Mucosa of gallbladder (tissue), 1 donor: ENCODE measurements at places on chromosomes 7 and 10. TPM values are rescaled to one million over a fixed set of nuclear protein-coding genes. Genes with fewer than 3 reads are reported as not detected.

DNA sequence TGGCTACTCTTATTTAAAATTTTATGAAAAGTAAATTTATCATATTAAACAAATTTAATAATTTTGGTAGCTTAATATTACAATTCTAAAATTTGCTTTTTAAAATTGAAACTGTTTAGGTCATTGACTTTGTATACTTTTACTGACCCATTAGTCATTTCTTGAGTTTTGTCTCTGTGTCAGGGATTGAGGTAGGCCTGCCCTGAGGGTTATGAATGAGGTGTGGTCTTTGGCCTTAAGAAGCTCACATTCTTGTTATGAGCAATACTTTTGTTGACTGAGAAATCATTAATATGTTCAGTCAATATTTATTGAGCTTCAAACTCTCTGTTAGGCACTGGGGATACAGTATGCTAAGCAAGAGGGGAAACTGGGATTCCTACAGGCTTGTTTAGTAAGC lies 47.0 kb upstream of the RPA3 start:
- no peak for DNase-seq

DNA sequence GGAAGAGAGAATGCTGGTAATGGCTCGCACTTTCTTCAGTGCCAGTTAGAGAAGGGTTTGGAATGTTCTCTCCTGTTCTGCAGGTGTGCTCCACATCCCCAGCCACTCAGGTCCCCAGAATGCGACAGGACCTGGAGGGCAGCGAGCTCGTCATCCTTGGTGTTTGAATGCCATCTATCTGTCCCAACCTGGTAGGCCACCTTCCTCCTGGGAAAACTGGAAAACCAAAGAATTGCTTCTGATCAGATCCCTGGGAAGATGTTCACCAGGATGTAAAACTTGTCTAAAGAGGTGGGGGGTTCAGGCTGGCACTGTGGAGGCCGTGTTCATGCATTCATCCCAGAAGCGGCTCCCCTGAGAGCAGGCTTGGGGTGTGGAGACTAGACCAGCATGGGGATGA lies 379.5 kb downstream of the GLRX3 start:
- no peak for DNase-seq

- no peak for DNase-seq
These were observed 21.5 kb upstream of the GHITM start for GRCh38 chr10:84117686-84118394.

- peak; percentile 31 for DNase-seq
These were observed 100.1 kb downstream of the HIP1 start for GRCh38 chr7:75638594-75639070.

DNA sequence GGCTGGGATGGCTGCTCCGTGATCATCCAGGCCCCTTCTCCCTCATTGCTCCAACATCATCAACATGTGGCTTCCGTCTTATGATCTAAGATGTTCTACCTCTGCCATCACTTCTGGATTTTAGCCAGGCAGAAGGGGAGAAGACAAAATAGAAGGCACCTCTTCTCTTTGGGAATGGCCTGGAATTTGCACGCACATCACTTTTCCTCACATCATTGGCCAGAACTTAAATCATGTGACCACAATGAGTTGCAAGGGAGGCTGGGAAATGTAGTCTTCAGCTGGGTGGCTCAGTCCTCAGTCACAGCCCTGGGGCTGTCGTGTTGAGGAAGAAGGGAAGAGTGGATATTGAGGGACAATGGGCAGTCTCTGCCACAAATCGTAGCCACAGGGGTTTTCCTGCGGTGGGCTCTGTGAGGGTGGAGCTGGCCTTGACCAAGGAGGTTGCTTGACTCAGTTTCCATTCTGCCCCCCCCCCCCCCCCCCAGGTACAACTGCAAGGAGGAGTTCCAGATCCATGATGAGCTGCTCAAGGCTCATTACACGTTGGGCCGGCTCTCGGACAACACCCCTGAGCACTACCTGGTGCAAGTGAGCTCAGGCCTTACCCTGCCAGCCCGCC lies 50.3 kb downstream of the PALD1 start:
- DNase-seq = no peak

DNA sequence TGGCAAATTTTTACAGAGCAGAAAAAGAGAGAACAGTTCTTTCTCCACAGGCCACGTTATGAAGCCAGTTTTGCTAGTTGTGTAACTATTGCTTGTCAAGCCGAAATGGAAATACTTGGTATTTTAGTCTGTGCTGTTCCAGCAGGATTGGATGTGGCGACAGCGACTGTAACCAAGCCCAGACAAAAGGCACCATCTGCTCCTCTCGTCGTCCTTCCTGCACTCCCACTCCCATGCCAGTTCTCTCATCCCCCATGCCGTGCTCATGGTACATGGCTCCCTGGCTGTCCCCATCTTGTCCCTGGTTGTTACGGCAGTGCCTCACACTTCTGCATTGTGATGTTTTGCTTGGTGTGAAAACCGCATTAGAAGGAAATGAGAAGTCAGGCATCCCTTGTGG lies 185.7 kb upstream of the FZD8 start:
- no peak for DNase-seq

- no peak for DNase-seq
These were observed 494 bp upstream of the RHBDD2 start for GRCh38 chr7:75878312-75878768.

DNA sequence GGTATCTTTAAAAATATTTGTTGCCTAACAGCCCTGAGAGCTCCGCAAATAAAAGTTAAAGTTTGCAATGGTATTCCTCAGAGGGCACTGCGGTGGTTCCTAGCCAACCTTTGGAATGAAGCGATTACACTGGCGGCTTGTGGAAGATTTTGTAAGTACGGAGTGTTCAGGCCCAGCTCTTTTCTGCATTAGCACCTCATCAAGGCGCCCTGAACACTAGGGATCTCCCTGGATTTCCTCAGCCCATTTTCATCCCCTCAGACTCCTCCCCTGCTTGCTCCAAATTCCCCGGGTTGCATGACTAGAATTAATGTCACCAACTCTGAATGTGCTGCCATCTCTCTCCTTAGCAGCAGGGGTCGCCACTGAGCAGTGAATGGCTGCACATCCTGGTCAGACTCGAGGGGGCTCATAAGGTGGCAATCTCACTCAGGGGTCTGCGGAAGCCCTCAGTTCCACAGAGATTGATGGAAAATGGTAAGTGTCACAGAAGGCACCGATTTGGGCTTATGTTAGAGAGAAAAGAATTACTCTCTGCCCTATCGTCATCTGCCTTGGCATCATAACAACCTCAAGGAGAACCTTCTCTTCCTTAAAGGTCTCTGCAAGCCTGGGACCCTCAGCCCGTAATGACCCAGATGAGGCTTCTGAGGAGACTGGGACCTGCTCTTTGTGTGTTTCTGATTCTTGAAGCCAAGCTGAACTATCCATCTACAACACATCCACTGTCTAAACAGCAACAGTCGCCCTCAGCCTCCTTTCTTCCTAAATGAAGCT lies 262.8 kb upstream of the AOAH start:
- DNase-seq = peak; percentile 46

- no peak for DNase-seq
These were observed 174.8 kb upstream of the AGR3 start for GRCh38 chr7:17056491-17057142.

DNA sequence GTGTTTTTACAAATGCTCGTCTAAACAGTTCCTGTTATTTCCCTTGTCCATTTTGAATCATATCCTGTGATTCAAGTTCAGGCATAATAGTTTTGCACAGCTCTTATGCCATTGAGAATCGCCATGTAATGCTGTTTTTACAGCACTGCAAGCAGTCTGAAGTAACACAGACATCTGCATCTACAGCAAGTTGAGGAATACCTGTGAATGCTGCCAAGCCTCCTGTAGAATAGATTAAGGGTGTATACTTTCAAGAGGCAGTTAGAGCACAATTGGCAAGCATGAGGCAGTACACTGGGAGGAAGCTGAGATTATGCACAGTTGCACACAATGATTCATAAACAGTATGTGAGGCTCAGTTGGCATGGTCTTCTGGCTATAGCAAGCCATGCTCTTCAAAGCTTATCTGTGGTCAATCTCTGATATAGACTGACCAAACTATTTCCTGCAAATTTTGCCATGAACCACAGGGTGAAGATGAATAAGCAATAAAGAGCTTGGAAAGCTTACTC lies 121.9 kb upstream of the AKR1E2 start:
- peak; percentile 61 for DNase-seq

DNA sequence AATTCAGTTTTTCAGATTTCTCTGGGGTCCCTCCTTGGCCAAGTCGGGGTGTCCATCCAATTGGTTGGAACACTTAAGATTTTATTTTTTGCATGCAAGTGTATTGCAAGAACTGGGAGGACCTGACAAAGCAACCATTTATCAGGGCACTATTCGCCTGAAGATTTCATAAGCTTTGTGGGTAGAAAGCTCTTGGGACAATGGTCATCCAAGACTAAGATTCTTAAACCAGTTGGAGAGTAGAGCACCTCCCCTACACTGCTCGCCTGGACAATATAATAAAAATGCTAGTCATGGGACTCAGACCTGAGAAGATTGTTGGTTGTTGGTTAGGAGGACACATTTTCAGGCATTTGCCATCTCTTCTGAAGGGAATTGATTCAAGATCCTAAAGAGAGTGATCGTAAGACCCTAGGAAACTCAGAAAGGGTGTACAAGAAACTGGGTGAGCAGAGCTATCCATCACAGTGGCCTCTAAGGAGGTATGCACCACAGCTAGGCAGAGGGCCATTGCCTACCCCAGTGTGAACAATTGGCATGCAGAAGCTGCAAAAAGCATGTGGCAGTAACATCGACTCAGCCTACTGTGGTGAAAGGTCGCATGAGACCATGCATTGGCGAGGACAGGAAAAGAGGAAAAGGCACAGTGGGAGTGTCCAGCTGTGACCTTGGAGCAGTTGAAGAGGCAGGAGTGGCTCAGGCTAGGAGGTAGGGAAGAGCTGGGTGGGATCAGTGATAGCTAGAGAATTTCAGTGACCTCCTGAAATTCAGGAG lies 1235.3 kb upstream of the AUTS2 start:
- no peak for DNase-seq

DNA sequence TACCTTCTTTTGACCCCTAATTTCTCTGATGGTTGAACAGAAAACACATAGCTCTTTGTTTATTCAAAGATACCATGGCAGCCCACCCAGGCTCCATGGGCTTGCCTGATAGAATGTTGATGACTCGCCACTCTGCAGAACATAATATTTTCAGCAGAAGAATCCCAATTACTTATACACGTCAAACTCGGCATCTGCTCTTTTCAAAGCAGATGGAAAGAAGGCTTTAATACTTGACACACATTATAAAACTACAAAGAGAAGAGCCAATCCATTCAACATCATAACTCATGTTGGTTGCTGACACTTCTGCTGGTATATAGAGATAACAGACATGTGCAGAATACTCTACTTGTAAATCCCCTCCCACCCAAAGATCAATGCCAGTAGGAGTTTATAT lies 69.0 kb downstream of the FOXI2 start:
- DNase-seq = no peak

DNA sequence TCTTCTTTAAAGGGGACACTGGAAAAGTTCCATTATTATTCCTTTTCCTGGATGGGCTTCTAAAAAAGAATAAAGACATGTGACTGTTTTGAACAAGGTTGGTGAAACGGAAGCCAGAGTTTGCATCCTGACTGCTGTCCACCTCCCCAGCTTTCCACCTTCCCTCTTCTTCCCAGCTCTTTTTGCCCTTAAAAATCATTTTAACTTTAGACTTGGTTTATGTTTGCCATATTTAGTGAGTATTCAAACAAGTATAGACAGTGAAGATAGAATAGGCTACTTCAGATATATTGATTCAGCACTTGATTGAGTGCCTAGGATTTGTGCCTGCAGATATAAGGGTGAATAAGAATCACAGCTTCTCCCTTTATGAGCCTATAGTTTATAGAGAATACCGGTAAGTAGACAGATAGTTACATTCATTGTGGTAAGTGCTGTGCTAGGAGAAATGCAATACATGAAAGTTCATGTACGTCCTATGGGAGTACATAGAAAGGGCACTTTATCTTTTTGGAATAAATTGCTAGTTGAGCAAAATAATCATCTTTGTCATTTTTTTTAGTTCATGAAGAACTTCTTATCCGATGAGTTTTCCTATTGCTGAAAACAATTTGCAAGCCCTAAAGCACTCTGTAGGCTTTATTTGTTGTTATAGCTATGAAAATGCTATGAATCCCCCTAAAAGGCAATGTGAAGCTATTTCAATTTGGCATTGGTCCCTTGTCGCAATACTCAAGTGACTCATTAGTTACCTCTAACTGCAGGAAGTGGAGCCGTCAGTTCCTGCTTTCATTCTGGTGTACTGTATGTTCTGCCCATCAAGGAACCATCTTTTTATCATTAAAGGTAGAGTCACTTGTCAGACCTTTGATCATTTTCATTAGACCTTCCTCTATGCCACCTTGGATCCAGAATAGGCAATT lies 57.2 kb upstream of the STRIP2 start:
- DNase-seq = no peak

GRCh38 chr7:20713792-20714191 lies 72.9 kb downstream of the SP8 start:
- no peak for DNase-seq

GRCh38 chr7:99267841-99268576 lies 4.6 kb upstream of the MYH16 start:
- no peak for DNase-seq

DNA sequence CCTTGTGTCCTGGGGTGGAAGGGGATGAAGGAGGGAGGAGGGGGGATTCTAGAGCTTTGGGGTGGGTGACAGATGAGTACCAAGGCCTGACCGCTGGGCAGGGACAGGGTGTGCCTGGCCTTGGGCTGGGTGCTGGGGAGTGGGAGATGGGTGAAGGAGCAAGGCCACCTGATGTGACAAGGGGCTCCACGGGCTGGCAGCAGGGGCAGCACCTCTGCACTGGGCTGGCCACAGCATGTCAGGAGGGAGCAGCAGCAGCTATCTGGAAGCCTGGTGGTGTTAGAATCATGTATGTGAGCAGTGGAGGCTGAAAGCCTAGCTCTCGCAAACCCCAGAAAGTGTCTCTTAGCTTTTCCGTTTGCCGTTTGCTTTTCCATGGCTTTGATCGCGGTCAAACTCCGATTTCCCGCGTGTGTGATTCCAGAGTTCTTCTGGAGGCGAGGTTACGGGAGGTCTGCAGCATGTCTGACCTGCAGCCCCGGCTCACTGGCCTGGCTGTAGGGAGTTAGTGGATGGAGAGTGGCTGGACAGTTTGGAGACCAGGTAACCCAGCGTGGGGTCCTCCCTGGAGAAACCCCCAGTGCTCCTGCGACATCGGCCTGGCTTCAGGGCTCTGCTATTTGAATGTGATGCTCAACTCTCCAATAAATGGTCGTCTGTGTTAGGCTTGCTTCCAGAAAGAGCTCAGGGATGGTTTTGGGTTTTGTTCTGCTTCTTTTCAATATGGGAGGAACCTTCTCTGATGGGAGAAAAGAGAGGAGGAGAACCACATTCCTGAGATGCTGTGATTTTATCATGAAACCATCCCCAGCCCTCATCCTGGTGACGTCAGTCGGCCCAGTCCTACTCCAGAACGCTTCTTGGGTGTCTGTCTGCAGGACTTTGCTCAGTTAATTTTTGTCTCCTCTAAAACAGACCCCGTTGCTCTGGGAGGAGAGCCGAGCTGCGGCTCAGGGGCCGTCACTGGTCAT lies 105.5 kb downstream of the CUX1 start:
- peak; percentile 59 for DNase-seq

- DNase-seq = no peak
These were observed 145.1 kb upstream of the PCBD1 start for GRCh38 chr10:71033396-71033980.

The PTPN20 gene
- total RNA-seq = 3.1 TPM

The LFNG gene
- 31.3 TPM for total RNA-seq

The SLC26A4 gene
- total RNA-seq = 0.52 TPM

The RAB19 gene
- total RNA-seq = 8.8 TPM

The KLLN gene
- 0.69 TPM for total RNA-seq

The CLCN1 gene
- total RNA-seq = 1.2 TPM

The TCAF2 gene
- total RNA-seq = 8.9 TPM
